Activated CD8-positive, alpha-beta memory T cell treated with anti-CD3 and anti-CD28 coated beads, Interleukin-2, amount 10 ng/mL, durations not matched to agents 7 days and 5 days (primary cell): ENCODE measurements at places on chromosomes 3 and 15. TPM values are rescaled to one million over a fixed set of nuclear protein-coding genes. Genes with fewer than 3 reads are reported as not detected.
A peak's percentile ranks its signal among the peaks of the same experiment; 100 is the strongest.

The SYNM gene
- 1.5 TPM for total RNA-seq

The CHP1 gene
- total RNA-seq = 47.5 TPM

The CACNA2D2 gene
- total RNA-seq = 1.1 TPM

GRCh38 chr3:189563853-189564563, 67.2 kb upstream of the TP63 start:
- H3K36me3 ChIP-seq = peaks cover 2% of the 10 kb centered on the region
- H3K27me3 ChIP-seq = no peaks in the 10 kb centered on the region
- DNase-seq = peak; percentile 86
- peaks cover 21% of the 10 kb centered on the region for H3K4me1 ChIP-seq

The NR1I2 gene
- total RNA-seq = 0.26 TPM

The NDN gene
- 1.6 TPM for total RNA-seq

The EPHB3 gene
- total RNA-seq = not detected

The IL1RAP gene
- total RNA-seq = 11.5 TPM

DNA sequence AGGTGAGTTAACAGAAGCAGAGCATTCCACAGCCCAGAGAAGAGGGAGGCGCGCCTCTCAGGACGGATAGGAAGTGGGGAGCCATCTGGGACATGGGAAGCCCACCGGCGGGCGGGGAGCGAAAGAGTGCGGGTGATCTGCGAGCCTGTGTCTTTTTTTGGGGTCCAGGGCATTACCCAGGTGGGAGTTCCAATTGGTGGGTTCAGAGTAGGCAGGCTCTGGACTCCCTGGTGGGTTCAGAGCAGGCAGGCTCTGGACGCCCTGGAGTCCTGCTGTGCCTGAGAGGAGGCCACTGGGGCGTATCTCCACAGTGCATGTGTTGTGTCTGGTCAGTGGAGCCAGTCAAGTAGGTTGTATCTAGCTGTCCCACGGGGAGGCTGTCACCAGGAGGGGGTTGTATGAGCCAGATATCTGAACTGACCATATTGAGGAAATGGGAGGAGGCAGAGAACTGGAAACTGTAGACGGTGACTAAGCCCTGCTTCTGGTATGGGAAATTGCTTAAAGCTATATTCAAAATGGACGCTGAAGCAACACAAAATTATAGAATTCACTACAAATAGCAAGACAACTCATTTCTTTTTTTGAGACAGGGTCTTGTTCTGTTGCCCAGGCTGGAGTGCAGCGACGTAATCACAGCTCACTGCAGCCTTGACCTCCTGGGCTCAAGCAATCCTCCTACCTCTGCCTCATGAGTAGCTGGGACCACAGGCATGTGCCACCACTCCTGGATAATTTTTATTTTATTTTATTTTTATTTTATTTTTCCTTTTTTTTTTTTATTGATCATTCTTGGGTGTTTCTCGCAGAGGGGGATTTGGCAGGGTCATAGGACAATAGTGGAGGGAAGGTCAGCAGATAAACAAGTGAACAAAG, 34.5 kb upstream of the CHST2 start:
- H3K27me3 ChIP-seq = peaks cover 3% of the 10 kb centered on the region
- no peak overlapping the region for H3K4me3 ChIP-seq
- H3K27ac ChIP-seq = no peak overlapping the region
- no peaks in the 10 kb centered on the region for H3K36me3 ChIP-seq
- DNase-seq = no peak
- peaks cover 13% of the 10 kb centered on the region for H3K4me1 ChIP-seq

DNA sequence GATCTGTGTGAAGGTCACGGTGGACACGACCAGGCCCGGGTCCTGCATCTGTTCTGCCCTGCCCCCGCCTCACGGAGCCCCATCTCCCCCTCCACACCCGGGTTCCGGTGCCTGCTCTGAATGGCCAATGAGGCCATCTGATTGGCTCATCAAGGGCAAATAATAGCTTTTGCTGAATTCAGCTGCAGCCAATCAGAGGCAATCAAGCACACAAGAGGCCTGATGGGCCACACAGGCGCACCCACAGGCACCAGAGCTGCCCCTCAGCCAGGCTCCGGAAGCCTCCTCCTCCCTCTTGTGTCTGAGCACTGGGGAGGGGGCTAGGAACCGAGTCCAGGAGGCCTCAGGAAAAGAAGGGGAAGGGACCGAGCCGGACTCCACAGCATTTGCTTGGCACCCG, 49.5 kb downstream of the CACNA2D2 start:
- H3K36me3 ChIP-seq = peaks cover 1% of the 10 kb centered on the region
- no peak overlapping the region for H3K27ac ChIP-seq
- peaks cover 16% of the 10 kb centered on the region for H3K4me1 ChIP-seq
- H3K27me3 ChIP-seq = no peaks in the 10 kb centered on the region

DNA sequence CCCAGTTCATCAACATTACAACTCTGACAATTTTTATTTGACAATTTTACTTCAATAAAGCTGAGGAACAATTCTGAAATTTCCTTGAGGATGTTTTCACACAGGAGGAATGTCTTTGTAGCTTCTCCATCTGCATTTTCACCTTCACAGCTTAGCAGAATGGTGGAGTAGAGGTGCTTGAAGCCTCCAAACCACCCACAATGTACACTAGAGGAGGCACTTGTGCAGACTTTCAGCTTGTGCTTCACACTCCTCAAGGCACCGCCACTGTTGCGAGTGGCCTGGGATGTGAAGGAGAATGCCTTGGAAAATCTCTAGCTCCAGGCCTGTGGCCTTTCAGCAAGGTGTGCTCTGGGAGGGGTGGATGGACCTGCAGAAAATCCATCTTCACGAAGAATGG, 181.9 kb downstream of the EPHB1 start:
- no peaks in the 10 kb centered on the region for H3K27me3 ChIP-seq
- no peak overlapping the region for H3K4me3 ChIP-seq
- H3K36me3 ChIP-seq = no peaks in the 10 kb centered on the region
- H3K27ac ChIP-seq = no peak overlapping the region
- no peaks in the 10 kb centered on the region for H3K4me1 ChIP-seq
- DNase-seq = no peak

DNA sequence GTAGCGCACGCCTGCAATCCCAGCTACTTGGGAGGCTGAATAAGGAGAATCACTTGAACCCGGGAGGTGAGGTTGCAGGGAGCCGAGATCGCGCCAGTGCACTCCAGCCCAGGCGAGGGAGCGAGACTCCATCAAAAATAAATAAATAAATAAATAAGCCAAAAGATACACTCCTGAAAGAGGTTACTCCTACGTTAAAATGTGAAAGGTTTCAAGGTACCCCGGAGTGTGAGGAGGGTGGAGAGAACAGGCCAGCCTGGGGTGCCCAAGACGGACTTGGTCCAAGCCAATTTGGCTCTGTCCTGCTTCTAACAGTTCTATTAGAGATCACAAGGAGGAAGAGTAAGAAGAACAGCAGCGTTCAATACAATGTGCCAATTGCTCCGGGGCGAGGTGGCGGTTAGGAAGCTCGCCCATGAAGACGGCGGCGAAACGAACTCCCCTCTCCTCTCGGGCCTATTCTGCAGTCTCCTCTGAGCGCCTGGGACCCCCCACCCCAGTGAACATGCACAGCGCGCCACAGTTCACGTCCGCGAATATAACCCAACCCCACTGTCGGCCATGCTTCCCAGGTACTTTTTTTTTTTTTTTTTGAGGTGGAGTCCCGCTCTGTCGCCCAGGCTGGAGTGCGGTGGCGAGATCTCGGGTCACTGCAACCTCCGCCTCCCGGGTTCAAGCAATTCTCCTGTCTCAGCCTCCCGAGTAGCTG, 942 bp downstream of the ELP6 start:
- H3K27me3 ChIP-seq = no peaks in the 10 kb centered on the region
- H3K4me1 ChIP-seq = peaks cover 21% of the 10 kb centered on the region
- DNase-seq = peak; percentile 62

DNA sequence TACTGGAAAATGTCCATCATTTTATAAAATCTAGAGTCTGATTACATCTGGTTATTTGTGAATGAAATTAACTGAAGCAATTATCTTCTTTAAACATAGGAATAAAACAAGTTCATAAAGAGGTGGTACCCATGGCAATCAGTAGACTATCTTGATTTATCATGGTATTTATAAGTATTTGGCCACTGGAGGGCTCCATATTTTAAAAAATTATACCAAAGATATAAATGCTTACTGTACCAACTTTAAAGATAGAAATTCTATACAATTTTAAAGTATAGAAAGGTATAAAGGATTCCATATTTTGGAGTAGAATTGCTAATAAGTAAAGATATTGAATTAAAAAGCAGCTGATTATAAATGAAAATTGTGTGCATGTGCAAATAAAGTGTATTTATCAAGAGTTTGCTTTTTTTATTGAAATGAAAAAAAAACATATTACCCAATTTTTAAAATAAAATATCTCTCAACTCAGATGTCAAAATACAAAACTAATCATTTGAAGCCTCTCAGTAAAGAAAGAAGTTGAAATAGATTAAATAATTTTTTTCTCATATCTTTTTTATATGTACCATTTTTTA, 105.3 kb downstream of the BBX start:
- DNase-seq = no peak
- peaks cover 1% of the 10 kb centered on the region for H3K36me3 ChIP-seq
- H3K27ac ChIP-seq = no peak overlapping the region
- no peak overlapping the region for H3K4me3 ChIP-seq

GRCh38 chr3:115082260-115082659, 64.8 kb downstream of the ZBTB20 start:
- H3K27ac ChIP-seq = no peak overlapping the region
- DNase-seq = no peak
- H3K36me3 ChIP-seq = no peaks in the 10 kb centered on the region

GRCh38 chr15:51866751-51867150, 37.3 kb downstream of the TMOD3 start:
- no peak overlapping the region for H3K27ac ChIP-seq
- H3K4me3 ChIP-seq = no peak overlapping the region
- peaks cover 28% of the 10 kb centered on the region for H3K4me1 ChIP-seq
- no peaks in the 10 kb centered on the region for H3K27me3 ChIP-seq
- H3K36me3 ChIP-seq = peaks cover 48% of the 10 kb centered on the region

- H3K4me3 ChIP-seq = no peak overlapping the region
- DNase-seq = no peak
- no peak overlapping the region for H3K27ac ChIP-seq
- no peaks in the 10 kb centered on the region for H3K36me3 ChIP-seq
- H3K4me1 ChIP-seq = peaks cover 3% of the 10 kb centered on the region
- H3K27me3 ChIP-seq = peaks cover 39% of the 10 kb centered on the region
Observed at GRCh38 chr3:127451321-127451720, 139.2 kb downstream of the TPRA1 start.

- no peaks in the 10 kb centered on the region for H3K36me3 ChIP-seq
- no peaks in the 10 kb centered on the region for H3K4me1 ChIP-seq
- H3K4me3 ChIP-seq = no peak overlapping the region
- no peak overlapping the region for H3K27ac ChIP-seq
Observed at GRCh38 chr3:116961106-116961505, 251.5 kb downstream of the TUSC7 start.

DNA sequence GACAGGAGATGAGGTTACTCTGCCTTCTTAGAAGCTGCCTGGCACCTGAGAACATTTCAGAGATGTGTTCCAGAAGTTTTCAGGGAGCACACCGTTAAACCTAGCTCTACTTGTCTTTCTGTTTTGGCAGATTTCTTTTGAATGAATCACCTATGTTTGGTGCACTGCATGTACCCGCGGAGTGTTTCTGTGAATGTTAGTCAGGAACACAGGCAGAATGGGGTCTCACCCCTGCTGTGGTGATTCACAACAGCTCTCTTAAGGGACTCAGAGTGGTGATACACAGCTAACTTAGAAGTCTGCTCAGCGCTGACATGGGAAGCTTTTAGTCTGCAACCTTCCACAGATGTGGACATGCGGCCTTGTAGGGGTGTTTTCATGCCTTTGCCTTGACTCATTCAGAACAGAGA, 24.0 kb downstream of the TSEN2 start:
- H3K4me1 ChIP-seq = no peaks in the 10 kb centered on the region
- DNase-seq = no peak
- no peak overlapping the region for H3K4me3 ChIP-seq
- H3K36me3 ChIP-seq = peaks cover 13% of the 10 kb centered on the region

GRCh38 chr3:194773216-194773615, 87.5 kb downstream of the FAM43A start:
- H3K4me1 ChIP-seq = peaks cover 14% of the 10 kb centered on the region
- no peak for DNase-seq
- H3K27ac ChIP-seq = no peak overlapping the region
- no peak overlapping the region for H3K4me3 ChIP-seq

DNA sequence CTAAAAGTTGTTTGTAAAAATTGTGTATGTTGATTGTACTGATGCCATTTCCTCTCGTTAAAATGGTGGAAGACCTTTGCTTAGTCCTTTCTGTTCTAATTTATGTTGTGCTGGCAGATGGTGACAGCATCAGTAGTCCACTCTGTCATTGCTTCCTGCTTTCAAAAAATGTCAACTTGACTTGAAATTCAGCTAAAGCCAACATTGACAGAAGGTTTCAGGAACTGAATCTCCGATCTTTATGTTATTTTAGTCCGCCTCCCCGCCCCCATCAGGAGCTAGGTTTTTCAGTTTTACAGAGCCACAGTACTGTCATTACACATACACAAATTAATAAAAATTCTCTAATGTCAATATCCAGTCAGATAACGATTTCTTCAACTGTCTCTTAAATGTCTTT, 1.5 kb downstream of the CEP63 start:
- H3K4me3 ChIP-seq = peak overlapping the region; percentile 86
- H3K36me3 ChIP-seq = peaks cover 9% of the 10 kb centered on the region
- H3K27ac ChIP-seq = peak overlapping the region; percentile 82
- H3K27me3 ChIP-seq = no peaks in the 10 kb centered on the region
- peaks cover 40% of the 10 kb centered on the region for H3K4me1 ChIP-seq

GRCh38 chr15:77599899-77600298, 32.8 kb downstream of the LINGO1 start:
- H3K36me3 ChIP-seq = no peaks in the 10 kb centered on the region
- H3K27me3 ChIP-seq = peaks cover 10% of the 10 kb centered on the region
- no peak overlapping the region for H3K4me3 ChIP-seq
- H3K4me1 ChIP-seq = peaks cover 4% of the 10 kb centered on the region
- no peak for DNase-seq

DNA sequence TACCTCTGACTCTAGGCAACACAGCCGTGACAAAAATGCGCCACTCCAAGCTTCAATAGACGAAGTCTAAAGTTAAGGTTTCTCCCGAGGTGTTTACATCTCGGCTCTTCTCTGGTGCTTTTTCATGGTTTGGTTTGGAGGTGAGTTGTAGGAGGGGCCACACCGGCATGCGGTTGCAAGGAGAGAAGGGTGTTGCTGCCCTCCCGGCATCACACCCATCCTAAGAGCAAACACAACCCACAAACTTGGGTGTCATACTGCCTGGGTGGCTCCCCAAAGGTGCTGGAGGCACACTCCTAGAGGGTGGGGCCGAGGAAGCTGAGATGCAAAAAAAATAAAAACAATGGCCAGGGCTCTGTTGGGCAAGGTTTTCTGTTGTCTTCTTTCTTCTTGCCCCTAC, 225.2 kb upstream of the ICE2 start:
- H3K36me3 ChIP-seq = no peaks in the 10 kb centered on the region
- H3K27ac ChIP-seq = peak overlapping the region; percentile 0
- DNase-seq = peak; percentile 66
- peaks cover 5% of the 10 kb centered on the region for H3K27me3 ChIP-seq
